ENCODE measurements at places on chromosomes 3 and 15.

DNA sequence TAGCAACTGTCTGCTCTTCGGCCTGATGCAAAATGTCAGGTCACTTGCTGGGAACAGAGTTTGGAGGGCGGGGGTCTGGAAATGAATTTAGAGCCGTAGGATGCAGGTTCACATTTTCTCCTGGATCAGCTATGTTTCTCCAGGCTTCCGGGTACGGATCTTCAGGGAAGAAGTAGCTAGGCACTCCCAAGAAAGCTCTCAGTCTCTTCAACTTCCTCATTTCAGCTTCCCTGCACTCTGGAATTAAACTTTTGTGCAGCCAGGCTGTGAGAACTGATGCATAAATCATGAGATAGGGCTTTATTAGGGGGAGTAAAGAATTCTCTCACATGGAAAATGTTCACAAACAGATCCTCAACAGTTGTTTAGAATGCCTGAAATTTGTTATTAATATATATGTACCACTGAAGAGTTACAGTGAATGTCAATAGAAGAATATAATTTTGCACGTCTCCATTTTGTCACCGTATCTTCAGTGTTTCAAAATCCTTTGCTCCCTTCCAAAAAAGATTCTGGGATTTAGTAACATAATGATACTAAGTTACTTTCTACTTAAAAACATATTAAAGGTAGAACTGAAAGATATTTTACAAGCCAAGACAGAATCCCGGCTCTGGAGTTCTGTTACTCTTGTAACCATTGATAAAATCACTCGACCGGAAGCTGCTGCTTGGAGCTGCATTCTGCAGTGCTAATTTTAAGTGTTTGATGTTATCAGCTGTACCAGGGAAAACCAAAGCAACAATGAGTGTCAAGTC lies 178.5 kb upstream of the P2RY1 start:
- no peak for DNase-seq

GRCh38 chr3:38354588-38355330 lies 8.2 kb downstream of the XYLB start:
- no peak for DNase-seq

DNA sequence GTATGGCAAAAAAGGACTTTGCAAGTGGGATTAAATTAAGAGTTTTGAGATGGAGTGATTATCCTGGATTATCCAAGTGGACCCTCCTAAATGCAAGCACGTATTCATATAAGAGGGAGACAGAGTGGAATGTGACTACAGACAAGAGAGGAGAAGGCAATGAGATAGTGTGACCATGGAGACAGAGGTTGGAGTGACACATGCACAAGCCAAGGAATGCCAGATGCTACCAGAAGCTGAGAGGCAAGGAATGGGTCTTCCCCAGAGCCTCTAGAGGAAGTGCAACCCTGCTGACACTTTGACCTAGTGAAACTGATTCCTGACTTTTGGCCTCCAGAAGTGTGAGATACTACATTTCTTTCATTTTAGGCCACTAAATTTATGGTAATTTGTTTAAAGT lies 117.2 kb downstream of the UACA start:
- DNase-seq: no peak

DNA sequence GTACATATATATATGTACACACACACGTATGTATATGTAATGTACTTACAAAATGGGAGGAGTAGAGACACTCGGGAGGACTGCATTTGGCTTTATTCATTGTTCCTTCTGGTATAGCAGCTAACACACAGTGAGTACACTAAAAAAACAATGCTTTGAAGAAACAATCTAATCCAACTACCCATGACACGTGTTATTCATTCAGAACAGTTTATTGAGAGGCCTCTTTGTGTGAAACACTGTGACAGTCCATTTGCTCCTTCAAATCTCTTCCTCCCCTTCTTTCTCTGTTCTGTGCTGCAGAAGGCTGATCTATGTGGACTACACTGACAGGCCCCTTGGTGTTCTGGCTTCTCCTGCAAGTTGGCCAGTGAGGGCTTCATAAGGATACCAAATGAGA lies 1075.9 kb upstream of the CFAP20DC start:
- no peak for DNase-seq

- DNase-seq: no peak
These were observed 45.6 kb downstream of the CACNA2D3 start for GRCh38 chr3:54167999-54168398.

DNA sequence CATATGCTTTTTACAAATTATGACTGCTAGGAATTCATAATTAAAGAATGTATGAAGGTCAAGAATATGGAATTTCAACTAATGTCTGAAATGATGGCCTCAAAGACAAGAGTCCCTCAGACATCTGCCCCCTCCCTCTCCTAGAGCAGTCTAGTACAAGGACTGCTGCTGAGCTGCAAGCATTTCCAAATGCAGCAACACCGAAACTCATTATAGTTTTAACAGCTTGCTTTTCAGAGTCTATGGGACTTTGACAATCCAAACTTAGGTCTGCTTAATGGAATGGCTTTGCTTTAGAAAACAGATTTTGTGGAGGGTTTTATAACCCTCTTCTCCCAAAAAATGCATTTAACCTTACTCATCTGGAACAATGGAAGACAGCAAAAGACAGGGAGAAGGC lies 115.4 kb downstream of the WDR76 start:
- DNase-seq: no peak

DNA sequence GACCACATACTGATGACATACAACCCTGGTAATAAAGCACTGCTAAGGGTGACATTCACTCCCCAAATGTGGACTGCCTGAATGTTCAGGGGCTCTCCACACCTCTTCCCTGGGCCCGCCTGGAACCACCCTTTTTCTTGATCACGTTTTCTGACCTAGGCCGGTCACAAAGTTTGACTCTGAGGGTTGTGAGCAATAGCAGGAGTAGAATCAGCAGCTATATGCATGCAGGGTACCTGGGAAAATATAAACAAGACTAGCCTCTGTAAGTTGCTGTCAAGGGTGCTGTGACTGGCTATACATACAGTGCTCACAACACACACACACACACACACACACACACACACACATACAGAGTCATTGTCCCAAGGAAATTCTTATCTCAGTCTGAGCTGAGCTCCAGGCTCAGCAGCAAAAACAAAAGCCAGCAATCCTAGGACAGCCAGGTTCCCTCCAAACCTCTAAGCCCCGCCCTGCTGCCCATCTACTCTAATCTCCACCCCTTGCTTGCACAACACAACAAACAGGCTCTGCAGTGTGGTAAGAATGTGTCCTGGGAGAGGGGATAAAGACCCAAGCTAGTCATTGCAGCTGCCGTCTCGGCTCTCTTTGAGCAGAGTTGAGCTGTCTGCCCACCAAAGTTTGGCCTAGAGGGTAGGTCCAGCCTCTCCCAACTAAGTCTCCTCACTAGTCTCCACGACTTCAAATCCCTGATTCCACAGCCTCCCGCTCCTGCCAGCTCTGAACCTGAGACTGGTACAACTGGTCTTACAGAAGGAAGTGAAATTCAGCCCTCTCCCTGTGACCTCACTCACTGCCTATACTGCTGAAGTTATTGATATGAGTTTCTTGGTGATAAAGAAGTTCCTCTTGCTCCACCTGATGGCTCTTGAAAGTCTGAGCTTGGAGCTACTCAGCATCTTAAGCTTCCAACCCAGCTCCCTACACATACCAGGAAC lies 2.2 kb downstream of the BMF start:
- no peak for DNase-seq

GRCh38 chr15:33242669-33243191 lies 48.2 kb upstream of the FMN1 start:
- DNase-seq: no peak

- no peak for DNase-seq
These were observed 18.1 kb upstream of the ZSCAN2 start for GRCh38 chr15:84582583-84583157.

- no peak for DNase-seq
These were observed 11.0 kb downstream of the STARD5 start for GRCh38 chr15:81312790-81313543.

DNA sequence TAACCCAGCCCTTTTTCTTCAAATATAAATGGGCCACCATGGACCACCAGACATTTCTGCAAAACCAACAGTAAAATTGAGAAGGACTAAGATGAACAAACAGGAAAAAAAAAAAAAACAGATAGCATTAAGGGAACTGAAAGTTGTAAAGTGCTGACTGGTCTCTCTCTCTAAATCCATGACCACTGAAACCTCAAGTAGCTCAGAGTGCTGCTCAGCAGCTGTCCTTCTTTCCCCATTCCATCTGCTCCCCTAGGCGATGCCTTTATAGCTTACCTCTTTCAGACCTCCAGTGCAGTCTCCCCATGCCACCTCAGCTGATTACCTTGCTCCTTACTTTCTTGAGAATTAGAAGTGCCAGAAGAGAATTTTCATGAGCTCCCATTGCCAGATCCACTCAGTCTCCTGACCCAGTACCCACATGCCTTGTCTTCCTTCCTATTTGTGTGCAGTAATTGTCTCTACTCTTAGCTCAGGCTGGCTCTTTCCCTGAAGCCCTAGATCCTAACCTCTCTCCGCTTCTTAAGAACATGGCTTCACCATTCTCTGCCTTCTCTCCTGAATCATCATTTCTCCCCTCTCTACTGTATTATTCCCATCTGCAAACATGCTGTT lies 23.9 kb upstream of the XIRP1 start:
- DNase-seq: no peak

- no peak for DNase-seq
These were observed 22.0 kb upstream of the ANXA2 start for GRCh38 chr15:60419753-60420152.

DNA sequence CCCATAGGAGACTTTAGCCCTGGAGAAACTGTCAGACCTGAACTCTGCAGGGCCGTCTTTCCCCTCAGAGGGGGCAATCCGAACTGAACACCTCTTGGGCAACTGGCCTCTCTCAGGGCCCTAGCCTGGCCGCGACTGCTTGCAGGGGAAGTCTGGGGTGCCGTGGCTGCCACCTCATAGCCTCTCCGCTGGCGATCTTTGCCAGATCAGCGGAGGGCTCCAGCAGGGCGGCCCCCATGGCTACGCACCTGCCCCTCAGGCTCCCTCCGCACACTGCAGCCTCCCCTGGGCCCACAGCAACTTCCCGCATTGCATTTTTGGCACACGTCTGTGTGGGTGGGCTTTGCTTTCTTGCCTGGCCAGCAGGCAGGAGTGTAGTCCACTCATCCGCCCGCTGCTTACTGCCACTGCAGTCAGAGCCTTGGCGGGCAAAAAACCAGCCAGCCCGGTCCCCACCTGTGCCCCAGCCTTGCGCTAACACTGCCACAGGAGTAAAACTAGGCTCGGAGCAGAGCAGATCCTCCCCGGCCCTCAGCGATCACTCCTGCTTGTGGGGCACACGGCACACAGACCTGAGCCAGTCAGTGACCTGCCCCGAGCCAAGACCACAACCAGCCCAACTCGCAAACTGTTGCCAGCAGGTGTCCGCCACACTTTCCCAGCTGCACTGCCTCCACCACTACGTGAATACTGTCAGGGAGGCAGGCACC lies 266.8 kb upstream of the CBLB start:
- no peak for DNase-seq

DNA sequence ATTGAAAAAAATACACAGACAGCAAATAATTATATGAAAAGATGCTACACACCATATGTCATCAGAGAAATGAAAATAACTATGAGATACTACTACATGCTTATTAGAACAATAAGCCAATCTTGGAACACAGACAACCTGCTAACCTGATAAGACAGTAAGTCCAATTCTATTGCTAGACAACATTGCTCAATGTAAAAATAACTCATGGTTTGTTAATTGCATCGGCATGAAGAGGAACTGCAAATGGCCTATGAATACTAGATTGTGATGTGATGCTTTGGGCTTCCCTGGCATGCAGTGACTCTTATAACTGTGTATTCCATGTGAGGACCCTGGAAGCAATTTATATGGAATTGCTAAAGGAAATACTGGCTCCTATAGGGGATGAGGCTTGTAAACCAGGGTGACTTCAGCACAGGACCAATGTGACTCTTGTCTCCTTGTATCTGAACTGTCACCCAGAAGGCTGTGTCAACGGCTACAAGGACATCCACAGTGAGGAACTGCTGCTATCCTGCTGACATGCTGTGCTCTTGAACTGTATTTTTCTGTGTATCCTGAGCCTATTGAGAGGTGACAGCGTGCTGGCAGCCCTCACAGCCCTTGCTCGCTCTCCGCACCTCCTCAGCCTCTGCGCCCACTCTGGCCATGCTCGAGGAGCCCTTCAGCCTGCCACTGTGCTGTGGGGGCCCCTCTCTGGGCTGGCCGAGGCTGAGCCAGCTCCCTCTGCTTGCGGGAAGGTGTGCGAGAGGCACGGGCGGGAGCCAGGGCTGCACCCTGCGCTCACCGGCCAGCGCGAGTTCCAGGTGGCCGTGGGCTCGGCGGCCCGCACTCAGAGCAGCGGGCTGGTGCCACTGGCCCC lies 385.7 kb downstream of the CNTN4 start:
- no peak for DNase-seq

- no peak for DNase-seq
These were observed 53.6 kb upstream of the BCL6 start for GRCh38 chr3:187798531-187799530.

DNA sequence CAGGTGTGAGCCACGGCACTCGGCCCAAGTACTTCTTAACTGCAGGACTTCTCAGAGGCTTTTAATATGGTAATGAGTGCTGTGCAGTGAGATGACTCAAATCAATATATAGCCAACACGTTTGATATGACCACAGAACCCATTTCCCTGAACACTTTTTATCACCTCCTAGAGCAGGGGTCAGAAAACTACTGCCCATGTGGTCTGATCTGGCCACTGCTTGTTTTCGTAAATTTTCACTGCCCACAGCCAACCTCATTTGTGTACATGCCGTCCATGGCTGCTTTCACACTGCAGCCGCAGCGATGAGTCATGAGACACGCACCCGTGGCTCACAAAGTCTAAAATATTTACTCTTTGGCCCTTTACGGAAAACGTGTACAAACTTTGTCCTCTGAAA lies 179.2 kb downstream of the RORA start:
- DNase-seq: no peak

- DNase-seq: no peak
These were observed 55.9 kb upstream of the POMGNT2 start for GRCh38 chr3:43161684-43162229.

DNA sequence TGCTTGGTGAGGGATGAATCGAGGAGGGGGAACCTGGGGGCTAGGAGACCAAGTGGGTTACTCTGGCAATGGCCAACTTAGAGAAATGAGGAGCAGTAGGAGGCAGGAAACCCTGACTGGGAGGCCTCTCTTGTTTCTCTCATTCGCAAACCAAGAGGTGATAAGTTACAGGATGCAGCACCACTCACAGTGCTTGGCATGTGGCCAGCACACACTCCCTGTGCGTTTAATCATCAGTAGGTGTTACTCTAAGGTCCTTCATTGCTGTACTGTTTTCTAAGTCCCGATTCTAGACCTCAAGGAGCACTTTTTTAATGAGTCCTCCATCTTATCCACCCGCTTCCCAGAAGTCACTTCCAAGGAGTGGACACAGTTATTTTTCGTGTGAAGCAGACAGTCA lies 314.1 kb upstream of the TRIM42 start:
- peak; percentile 69 for DNase-seq

GRCh38 chr15:44535523-44536301 lies 1.2 kb upstream of the EIF3J start:
- DNase-seq: peak; percentile 49

GRCh38 chr3:54087581-54088410 lies 34.6 kb upstream of the CACNA2D3 start:
- no peak for DNase-seq

GRCh38 chr15:51312166-51313073 lies 26.0 kb downstream of the CYP19A1 start:
- peak; percentile 8 for DNase-seq

- no peak for DNase-seq
These were observed 45.1 kb upstream of the TPM1 start for GRCh38 chr15:62997441-62997840.

- DNase-seq: no peak
These were observed 8.4 kb downstream of the VWA5B2 start for GRCh38 chr3:184237807-184238206.

- DNase-seq: no peak
These were observed 12.4 kb downstream of the HES1 start for GRCh38 chr3:194148383-194148782.

- no peak for DNase-seq
These were observed 179.9 kb upstream of the PFN2 start for GRCh38 chr3:150150633-150151032.
